AG09319 (cell line): ENCODE measurements at places on chromosomes 13 and 19.

- no peak for DNase-seq
Observed at GRCh38 chr19:8069096-8069973, 16.8 kb downstream of the CCL25 start.

DNA sequence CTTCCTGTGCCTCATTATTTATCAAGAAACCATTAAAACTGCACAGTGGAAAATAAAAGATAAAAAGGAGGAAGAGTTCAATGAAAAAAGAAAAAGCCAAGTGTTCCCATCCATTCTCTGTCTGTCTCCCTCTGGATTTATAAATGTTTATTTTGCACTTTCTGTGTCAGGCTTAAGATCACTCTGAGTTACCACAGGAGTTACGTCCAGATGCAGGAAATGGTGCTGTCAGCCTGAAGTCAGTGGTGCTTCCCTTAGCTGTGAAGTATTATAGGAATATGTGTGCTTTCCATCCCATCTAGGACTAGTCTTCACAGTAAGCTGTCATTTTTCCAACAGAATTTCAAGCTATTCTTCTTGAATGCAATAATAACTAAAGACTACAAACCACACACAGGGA is 420.2 kb downstream of the KCTD12 start:
- DNase-seq: no peak

DNA sequence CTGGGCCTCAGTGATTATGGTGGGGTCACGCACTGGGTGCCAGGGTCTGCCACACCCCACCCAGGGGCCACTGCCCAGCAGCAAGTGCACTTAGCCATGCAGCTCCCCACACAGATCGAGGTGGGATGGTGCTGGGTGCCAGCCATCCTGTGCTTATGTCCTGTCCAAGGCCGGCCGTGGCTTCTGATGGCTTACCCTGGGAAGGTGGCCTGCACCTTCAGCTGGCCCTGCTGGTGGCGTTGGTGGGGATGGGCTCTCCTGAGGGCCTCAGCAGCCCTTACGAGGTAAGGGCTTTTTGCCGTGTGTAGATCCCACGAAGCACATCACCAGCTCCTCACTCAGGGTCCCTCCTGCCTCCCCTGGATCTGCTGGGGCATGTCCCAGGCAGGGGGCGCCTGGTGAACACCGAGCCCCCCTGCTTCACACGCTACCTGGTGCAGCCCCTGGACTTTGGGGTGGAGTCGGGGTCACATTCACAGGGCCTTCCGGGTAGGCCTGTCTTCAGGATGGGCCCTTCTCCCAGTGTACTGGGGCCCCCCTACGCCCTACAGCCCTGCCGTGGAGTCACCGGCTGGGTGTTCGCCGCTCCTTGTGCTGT is 46.6 kb downstream of the CRTC1 start:
- no peak for DNase-seq

GRCh38 chr13:24644036-24644435 is 36.2 kb upstream of the ATP12A start:
- no peak for DNase-seq

DNA sequence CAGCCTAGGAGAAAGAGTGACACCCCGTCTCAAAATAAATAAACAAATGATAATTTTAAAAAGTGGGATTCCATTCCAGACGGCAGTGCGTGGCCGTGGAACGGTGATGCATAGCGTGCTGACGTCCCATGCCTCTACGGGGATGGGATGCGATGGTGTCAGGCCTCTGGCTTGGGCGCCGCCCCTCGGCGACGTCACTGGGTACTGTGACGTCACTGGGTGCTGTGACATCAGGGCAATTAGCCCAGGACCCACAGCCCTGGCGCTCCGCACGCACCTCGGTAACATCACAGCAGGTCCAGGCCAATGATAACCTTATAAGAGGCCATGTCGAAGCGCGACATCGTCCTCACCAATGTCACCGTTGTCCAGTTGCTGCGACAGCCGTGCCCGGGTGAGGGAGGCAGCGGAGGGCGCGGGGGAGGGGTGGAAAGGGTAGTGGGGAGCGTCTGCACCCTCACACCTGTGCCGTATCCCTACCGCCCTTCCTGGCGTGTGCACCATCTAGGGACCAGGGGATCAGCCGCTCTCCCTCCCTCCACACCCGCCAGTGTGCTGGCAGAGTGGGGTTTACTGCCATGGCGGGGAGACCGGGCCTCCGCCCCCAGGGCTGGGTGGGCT is at the start of gene GAPDHS:
TSS of gene GAPDHS (plus strand) at position 256 of the 621 bp plus-strand sequence. CDS start at position 328, 72 bp downstream.
- DNase-seq: no peak

- no peak for DNase-seq
Observed at GRCh38 chr13:74751739-74752138, 617.5 kb upstream of the KLF12 start.

- no peak for DNase-seq
Observed at GRCh38 chr19:13788991-13789390, 6.3 kb upstream of the ZSWIM4 start.

DNA sequence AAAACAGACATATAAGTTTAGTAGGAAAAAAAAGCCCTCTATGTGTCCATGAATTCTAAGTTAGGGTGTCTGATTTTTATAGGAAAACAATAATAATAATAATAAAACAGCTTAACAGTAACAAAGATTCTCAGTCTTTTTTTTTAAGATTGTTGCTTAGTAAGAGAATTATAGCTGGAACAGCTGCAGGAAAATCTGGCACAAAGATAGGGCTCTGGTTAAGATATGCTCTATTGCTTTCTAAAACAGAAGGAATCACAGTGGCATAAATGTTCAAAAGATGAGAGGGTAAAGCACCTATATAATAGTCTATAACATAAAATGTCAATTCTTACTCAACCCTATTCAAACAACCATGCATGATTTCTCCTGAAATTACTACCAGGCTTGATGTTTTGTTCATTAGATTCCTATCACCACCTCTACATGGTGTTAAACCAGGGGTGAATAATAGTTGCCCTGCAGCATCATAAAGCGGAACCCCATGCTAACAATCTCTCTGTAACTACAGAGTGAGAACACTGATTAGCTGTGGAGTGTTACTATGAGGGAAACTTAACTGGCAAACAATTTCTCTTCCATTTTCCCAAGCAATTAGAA is 541.4 kb upstream of the MIR17HG start:
- DNase-seq: no peak

GRCh38 chr13:34044041-34044440 is 226.1 kb downstream of the RFC3 start:
- no peak for DNase-seq

DNA sequence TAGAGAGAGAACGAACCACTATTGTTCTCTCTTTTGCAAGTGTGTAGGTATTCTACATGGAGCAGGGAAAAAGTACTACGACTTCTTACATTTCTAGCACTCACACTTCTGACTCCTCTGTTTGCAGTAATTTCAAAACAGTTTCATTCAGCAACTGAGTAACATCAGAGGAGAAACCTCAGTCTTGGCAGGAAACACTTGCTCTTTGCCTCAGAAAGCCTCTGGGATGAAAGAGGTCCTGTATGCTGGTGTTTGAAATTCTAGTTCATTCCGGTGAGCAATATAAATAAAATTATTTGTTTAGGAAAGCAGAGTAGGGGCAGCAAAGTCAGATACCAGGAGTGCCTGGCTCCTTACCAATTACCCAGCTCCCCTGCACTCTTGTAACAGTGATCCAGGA is 595.5 kb downstream of the TBC1D4 start:
- no peak for DNase-seq

DNA sequence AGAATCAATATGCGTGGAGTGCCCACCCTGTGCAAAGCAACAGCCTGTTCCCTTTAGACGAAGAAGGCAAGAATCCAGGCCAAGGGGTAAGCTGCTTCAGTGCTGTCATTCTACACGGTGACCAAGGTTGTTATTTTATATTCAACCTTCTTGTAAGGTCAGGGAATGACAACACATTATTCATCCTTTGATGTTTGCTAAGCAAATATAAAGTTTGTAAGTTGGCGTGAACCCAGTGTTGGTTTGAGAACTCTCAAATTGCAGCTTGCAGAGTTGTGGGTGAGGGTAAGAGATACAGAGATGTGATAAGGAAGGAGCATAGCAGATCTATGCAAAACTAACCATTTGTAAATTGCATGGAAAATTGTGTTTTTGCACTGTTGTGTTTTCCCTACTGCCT is 436.7 kb downstream of the FGF9 start:
- no peak for DNase-seq

DNA sequence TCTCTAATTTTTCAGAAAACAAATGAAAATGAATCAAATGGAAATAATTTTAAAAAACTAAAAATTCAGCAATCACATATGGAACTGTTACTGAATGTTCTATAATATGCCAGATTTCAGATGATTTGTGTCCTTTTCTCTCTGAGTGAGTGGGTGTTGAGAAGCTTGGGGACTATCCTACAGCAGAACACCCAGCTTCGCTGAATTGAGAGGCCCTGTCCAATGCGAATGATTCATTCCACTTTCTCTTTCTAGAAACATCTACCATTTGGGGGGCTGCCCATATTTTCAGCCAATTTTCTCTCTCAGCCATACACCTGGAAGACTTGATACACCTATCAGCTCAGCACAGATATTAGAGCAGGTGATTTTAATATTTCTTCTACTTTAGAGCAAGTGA is 1666.7 kb downstream of the EFNB2 start:
- DNase-seq: no peak

DNA sequence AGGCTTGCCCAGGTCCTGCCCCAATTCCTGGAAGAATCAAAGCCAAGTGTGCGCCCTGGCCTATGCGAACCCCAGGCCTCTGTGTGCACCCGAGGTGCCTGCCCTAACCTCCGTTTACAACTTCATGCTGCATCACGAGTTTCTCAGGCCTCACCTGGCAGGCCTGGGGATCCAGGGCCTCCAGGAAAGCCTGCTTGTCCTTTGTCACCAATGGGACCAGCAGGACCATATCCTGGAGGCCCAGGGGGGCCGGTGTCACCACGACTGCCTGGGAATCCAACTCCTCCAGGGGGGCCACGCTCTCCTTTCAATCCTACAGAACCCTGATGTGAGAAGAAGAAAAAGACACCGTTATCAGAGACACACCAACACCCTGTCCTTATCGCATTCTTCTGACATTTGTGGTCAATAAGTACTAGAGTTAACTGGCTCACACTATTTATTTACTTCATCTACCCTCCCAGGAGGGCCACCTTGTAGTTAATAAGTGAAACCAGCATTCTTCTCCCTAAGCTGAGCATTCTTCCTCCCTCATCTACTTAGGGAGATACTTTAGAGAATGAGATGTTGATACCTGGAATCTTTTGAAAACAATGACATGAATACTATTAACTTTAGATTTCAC is 120.6 kb downstream of the COL4A1 start:
- DNase-seq: no peak

- no peak for DNase-seq
Observed at GRCh38 chr13:63972328-63972727, 2556.7 kb upstream of the PCDH20 start.

- no peak for DNase-seq
Observed at GRCh38 chr19:2315818-2316353, 7.9 kb upstream of the LINGO3 start.

DNA sequence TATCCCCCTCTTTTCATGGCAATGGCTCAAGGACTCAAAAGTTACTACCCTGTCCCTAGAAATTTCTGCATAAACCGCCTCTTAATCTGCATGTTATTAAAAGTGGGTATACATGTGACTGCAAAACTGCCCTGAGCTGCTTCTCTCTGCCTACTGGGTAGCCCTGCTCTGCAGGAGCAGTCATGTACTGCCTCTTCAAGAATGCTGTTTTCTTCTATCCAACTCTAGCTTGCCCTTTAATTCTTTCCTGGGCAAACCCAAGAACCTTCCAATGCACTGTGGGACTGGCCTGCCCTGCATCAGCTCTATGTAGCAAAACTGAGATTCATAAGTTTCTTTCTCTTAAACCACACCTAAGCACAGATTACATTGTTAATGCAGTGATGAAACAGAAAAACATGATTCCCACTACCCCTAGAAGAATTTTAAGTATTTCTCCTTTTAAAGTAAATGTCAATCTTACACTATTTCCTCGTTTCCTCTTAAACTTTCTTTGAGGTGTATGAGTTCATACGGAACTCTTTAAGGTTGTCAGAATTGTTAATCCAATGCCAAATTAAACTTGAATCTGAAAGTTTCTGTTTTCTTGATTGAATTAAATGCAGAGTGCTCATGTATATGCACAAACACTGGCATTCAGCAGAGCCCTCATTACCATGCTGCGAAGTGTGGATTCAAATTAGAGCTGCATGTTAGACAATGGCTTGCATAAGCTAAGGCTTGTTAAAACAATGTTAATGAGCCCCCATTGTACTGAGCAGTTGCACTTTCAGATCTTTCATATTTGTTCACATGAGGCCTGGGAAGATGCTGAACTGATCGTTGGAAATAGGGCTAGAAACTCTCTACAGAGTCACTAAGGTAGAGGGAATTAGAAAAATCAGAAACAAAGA is 669.9 kb upstream of the PCDH20 start:
- no peak for DNase-seq

- DNase-seq: no peak
Observed at GRCh38 chr19:50648659-50649058, 586 bp upstream of the C19orf81 start.
